ENCODE measurements at places on chromosomes 16 and 17. TPM values are rescaled to one million over a fixed set of nuclear protein-coding genes. Genes with fewer than 3 reads are reported as not detected.

The GRAPL gene
- 0.40 TPM for total RNA-seq

The HOXB13 gene
- total RNA-seq: 9.2 TPM

The IL34 gene
- total RNA-seq: 0.61 TPM

The MAP2K3 gene
- 20.4 TPM for total RNA-seq

The CFAP20 gene
- 119 TPM for total RNA-seq
